ENCODE measurements at places on chromosomes 4 and X.

GRCh38 chr4:103364083-103364482, 165.9 kb upstream of the CENPE start:
- no peak for DNase-seq

GRCh38 chr4:113384600-113384999, 335.1 kb downstream of the ANK2 start:
- DNase-seq = no peak

DNA sequence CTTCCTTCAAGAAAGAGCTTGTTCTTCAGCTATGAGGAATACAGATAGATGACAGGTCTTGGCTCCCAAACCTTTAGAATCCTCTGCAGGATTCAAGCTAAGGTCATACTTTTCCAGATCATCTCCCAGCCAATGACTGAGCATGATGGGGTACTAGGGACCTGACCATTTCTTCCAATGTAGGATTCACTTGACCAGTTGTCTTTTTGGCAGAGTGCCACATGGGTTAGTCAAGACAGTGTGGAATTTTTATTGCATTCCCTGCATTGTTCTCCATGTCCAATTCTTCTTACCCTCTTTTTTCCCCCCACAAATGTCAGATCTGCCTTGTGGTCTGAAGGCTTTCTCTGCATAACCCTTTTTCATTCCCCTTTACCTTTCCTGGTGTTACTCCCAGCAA, 99.5 kb downstream of the CCSER1 start:
- no peak for DNase-seq

- DNase-seq = no peak
Observed at GRCh38 chr4:2417765-2418649, at the start of gene ZFYVE28. TSS of gene ZFYVE28 (minus strand) at chr4:2418645. CDS start at chr4:2418323, 322 bp downstream.

- DNase-seq = no peak
Observed at GRCh38 chr4:1767770-1768366, 25.2 kb upstream of the FGFR3 start.

- no peak for DNase-seq
Observed at GRCh38 chr4:89492581-89493071, 185.0 kb upstream of the GPRIN3 start.

DNA sequence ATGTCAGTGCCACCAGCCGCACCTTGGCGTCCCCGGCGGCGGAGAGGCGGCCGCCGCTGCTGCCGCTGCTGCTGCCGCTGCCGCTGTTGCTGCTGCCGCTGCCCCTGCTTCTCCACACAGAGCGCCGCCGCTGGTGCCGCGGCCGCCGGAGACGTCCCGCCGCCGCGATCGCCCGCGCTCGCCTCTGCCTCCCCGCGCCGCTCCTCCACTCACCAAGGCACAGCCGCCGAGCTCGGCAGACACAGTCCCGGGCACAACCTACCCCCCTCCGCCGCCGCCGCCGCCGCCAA, at the start of gene PPP3CA:
Gene PPP3CA (minus strand): TSS at position 260 of the 290 bp plus-strand sequence.
- no peak for DNase-seq

GRCh38 chr4:103484521-103484920, 235.3 kb downstream of the TACR3 start:
- DNase-seq = no peak

DNA sequence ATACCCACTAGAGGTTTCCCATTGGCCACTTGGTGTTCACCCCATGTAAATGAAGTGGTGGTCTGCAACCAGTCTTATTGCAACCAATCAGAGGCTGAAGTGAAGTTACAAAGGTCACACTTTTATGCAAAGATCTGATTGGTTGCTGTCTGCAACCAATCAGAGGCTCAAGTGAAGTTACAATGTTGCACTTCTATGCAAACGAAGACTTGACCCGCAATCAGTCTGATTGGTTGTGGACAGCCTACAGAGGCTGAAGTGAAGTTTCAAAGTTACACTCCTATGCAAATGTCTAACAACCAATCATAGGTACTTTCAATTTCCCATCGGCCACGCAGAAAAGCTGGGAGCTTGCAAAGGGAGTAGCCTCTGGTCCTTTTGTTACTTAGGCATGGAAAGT, 22.3 kb upstream of the XPNPEP2 start:
- DNase-seq = no peak

GRCh38 chr4:140799686-140800225, 43.6 kb upstream of the TBC1D9 start:
- DNase-seq = no peak

GRCh38 chrX:111837197-111837596, 38.8 kb upstream of the TRPC5OS start:
- DNase-seq = no peak

- DNase-seq = no peak
Observed at GRCh38 chr4:138229160-138229559, 13.0 kb downstream of the SLC7A11 start.

DNA sequence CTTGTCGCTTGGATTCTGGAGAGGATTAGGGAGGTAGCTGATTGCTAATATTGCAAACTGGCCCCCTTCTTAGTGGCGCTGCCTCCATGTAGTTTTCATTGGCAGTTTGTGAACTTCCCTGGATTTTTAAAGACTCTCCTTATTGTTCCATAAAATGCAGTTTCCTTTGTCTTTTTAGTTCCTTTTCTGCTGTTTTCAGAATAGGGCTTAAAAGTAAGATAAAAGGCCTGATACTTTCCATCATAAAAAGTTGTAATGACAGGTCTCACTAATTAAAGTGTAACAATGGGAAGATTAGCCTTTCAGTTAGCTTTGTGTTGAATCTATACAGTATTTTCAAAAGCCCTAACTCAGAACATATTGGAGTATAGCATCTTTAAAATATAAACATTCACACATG, 21.2 kb downstream of the ZIC3 start:
- no peak for DNase-seq

DNA sequence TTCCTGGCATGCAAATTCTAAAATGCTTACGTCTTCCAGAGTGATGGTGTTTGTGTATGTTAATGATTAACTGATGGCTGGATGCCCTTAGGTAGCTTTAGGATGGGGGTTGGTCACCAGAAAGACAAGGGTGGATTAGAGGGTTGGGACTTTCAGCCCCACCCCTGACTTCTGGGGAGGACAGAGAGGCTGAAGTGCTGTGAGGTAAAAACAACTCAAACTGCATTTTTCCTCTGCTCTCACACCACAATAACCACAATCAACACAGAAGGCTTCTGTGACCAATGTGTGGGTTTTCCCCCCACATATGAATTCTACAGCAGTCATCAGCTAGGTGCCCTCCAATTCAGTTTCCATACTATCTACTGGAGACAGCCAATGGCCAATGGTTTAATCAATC, 18.7 kb upstream of the DDIT4L start:
- DNase-seq = no peak

DNA sequence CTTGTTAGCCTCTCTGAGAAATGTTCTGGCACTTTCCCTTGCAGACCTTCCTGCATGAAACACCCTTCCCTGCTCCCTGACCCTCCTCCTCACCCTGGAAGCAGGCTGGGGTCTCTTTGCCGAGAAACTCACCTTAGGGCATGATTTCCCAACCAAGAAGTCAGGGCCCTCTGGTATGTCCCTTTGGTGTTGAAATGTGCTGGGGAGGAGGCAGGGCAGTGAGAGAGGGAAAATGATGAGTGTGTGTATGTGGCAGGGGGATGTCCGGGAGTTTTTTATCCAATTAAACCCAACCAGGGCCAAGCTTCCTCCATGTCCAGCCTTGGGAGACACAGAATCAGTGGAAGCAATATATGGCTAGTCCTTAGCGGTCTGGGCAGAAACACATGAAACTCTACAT, 5.1 kb downstream of the ELF4 start:
- no peak for DNase-seq

- no peak for DNase-seq
Observed at GRCh38 chr4:12703036-12703435, 781.1 kb downstream of the RAB28 start.

DNA sequence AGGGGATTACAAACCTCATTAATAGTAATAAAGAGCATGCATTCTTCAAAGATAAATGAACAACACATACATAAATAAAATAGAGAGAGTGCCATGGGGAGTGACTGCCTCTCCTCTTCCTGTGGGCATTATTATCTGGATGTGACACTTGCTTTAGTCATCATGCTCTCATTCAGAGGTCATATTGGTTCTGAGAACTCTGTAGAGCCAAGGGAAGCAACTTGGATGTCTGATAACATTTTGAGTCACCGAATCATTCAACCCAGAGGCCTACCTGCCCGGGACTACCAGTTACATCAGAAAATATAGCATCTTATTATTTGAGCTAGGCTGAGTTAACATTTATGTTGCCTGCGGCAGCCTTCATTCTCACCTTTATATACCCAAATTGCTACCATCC, 489.5 kb downstream of the STIM2 start:
- no peak for DNase-seq

GRCh38 chr4:118801895-118802575, 33.9 kb downstream of the SEC24D start:
- no peak for DNase-seq

- DNase-seq = no peak
Observed at GRCh38 chrX:138759217-138759943, 47.9 kb upstream of the FGF13 start.

- DNase-seq = peak; percentile 11
Observed at GRCh38 chr4:169492436-169493163, 119.8 kb downstream of the NEK1 start.

- no peak for DNase-seq
Observed at GRCh38 chrX:106243376-106243775, 75.3 kb downstream of the PWWP3B start.

DNA sequence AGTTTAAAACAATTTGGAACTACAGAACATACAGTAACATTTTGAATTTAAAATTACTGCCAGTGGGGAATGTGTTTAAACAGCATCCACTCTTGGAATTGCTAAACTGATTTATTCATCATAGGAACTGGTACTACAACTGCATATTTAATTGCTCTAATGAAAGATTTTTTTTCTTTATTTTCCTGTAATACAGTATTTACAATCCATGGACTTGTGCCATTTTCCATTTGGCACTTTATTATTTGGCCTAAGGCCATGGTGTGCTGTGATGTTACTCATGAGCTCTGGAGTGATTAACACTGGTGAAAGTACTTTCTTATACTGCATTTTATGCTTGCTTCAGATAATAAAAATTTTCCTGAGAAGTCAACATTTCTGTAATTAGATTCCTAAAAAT, 69.7 kb upstream of the NUDT6 start:
- peak; percentile 61 for DNase-seq

DNA sequence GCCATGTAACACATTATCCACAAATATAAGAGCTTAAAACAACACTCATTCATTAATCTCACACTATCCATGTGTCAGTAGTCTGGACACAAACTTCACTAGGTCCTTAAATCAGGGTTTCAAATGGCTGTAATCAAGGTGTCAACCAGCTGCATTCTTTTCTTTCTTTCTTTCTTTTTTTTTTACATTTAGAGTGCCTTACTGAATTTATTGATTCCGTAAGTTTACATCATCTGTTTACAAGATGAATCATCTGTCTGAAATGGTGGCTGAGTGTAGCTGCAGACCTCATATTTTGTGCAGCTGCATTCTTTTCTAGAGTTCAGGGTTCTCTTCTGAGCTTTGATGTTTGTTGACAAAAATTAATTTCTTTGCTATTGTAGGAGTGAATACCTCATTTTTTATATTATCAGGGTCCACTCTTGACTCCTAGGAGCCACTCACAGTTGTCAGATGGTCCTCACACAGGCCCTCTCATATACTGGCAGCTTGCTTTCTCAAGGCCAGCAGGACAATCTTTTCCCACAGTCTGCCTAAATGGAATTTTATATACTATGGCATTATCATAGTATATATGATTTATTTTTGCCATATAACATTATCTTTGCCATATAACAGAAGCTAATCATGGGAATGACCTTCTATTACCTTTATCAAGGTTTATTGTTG, 37.8 kb downstream of the SPOCK3 start:
- DNase-seq = no peak

DNA sequence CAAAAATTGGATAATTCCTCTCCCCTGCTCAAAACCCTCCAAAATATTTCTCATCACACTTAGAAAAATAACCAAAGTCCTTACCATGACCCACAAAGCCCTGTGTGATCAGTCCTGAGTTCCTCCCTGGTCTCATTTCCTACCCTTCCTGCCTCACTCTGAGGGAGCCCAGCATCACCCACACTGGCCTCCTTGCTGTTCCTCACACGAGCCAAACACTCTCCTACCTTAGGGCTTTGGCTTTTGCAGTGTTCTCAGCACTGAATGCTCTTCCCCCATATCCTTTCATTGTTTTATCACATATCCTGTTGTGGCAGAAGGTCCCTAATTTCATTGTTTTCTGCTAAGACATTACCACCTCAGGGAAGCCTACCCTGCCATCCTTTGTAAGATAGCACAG, 12.2 kb downstream of the MGAT4D start:
- DNase-seq = no peak

DNA sequence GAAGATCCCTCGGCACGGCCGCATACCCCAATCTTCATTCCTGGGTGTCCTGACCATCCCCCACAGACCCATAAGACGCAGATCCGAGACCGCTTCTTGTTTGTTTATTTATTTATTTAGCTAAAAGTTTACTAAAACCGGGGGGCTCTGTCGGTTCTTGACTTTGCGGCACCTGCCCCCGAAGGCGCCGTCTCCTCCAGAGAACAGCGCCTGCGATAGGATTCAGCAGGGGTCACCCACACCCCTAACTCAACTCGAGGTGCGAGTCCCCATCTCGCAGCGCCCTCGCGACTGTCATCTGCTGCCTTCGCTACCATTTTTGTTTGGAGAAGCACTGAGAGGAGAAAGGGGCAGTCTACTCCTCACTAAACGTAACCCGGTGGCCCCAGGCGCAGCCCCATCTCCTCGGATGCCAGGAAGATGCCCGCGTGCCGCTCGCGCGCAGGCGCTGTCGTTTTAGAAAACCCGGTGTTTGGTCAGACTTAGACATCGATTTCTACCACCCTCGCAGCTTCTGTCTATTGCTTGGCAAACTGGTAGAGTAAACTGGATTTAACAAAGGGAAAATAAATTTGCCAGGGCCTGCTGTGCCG, 18.9 kb upstream of the GPR101 start:
- no peak for DNase-seq

- no peak for DNase-seq
Observed at GRCh38 chrX:73829890-73830466, 267.0 kb downstream of the CHIC1 start.

- no peak for DNase-seq
Observed at GRCh38 chr4:141497627-141498026, 138.8 kb upstream of the IL15 start.

DNA sequence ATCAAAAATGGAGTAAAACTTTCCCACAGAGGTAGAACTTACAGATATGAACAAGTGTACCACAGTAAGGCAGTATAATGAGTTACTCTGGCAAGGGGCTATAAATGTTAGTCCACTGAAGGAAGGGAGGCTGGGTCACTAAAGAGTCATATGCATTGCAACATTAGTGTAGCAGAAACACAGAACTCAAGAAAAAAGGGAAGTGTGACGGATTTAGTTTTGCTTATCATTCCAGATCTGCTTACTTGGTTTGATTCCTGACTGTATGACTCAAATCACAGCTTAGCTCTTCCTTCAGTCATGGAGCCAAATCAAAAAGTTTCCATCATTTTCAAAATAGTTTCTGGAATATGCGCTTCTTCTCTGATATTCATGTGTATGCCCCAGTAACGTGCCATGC, 148.7 kb downstream of the FSTL5 start:
- no peak for DNase-seq

- DNase-seq = no peak
Observed at GRCh38 chr4:86910369-86910768, 18.1 kb upstream of the C4orf36 start.
